NCI-H2227 treated with DMSO at 0.1 percent for 48 hours (cell line): ENCODE measurements at places on chromosomes 7 and 10.
A peak's percentile ranks its signal among the peaks of the same experiment; 100 is the strongest.

DNA sequence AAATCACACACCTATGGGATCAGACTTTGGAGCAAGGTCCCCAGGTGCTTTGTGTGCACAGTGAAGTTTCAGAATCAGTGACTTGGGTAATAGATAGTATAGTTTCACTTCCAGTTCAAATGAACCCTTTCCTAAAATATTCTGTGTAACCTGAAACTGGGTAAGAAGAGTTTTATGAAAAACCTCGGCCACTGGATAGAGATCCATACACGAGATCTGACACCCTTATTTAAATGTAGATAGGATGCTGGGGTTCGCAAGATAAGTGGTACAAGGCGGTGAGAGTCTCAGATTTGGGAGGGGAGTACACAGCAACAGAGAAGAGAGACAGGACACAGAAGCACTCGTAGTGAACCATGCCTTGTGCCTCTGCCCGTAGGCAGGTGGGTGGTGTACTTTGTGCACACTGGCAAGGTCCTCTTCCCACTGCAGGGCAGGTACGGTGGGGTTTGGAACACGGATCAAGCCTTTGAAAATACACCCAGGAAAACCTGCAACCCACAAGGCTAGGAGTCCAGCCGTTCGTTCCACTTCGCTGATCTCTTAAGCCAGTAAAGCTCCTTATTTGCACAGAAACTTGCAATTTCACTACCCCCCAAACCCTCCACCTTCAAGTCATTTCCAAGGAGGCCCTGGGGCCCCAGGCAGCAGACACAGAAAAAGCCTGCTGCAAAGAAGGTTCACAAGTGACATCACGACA lies 162.8 kb downstream of the USP6NL start:
- no peak for DNase-seq

- DNase-seq, result no peak
These were observed 528.8 kb upstream of the PCDH15 start for GRCh38 chr10:55329796-55330195.

GRCh38 chr10:90051474-90051873 lies 350.1 kb downstream of the KIF20B start:
- no peak for DNase-seq

DNA sequence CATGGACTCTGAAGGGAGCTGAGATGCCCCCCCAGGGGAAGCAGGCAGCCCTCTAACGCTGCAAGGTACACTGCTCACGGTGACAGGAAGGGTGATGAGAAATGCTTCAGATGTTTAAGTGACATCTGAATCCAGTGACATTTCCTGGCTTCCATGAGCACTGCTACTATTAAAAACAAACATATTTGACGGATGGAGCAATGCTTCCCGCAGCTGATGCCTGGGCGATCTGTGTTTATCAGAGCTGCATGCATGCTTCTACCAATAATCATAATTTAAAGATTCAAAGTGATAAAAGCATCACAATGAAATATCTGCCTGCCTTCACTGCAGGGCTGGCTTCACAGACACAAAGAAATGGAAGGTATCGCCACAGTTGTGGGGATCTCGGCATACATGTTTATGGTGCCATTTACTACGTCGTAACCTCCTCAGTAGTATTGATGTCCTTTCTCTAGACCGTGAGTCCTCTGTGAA lies 66.1 kb upstream of the AOAH start:
- DNase-seq, result no peak

GRCh38 chr7:1536743-1537534 lies 6.4 kb downstream of the MAFK start:
- peak; percentile 22 for DNase-seq

- no peak for DNase-seq
These were observed 30.8 kb upstream of the PSAP start for GRCh38 chr10:71881647-71882355.

- no peak for DNase-seq
These were observed at the start of gene ZP3 for GRCh38 chr7:76424413-76425111. Gene ZP3 (plus strand): TSS chr7:76424950. CDS start chr7:76424965, 15 bp downstream.

- no peak for DNase-seq
These were observed 46.3 kb upstream of the RNF216 start for GRCh38 chr7:5827755-5828154.

DNA sequence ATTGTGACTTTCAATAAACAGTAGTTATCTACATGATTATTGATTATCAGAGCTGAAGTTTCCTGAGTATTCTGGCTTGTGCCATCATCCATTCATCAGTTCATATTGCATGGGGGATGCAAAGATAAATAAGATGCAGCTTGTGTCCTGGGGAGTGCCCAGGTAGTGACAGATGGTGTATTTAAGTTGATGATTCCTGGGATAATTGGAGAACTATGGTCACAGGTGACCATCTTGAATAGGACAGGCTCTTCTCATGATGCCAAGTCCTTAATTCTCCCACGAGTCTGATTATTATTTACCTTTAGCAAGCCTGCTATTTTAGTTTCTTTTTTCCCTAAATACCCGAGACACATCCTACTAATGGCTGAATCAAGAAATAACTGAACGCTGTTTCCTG lies 64.9 kb downstream of the PLPP4 start:
- peak; percentile 75 for DNase-seq

DNA sequence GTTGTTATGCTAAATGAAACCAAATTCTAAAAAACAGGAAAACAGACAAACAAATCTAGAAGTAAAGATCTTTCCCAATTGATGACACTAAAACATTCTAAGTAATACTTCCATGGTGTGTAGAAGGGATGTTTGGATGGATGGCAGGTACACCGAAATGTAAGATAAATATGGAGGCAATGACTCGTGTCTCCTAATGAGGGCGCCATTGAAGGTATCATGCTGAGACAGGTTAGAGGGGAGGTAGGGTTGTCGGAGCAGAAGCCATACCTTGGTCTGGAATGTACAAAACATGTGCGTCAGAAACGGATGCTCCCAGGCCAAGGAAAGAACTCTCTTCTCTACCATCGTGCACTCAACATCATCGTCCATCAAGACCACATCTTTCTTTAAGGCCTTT lies 101.4 kb downstream of the PRKCQ start:
- DNase-seq, result no peak

DNA sequence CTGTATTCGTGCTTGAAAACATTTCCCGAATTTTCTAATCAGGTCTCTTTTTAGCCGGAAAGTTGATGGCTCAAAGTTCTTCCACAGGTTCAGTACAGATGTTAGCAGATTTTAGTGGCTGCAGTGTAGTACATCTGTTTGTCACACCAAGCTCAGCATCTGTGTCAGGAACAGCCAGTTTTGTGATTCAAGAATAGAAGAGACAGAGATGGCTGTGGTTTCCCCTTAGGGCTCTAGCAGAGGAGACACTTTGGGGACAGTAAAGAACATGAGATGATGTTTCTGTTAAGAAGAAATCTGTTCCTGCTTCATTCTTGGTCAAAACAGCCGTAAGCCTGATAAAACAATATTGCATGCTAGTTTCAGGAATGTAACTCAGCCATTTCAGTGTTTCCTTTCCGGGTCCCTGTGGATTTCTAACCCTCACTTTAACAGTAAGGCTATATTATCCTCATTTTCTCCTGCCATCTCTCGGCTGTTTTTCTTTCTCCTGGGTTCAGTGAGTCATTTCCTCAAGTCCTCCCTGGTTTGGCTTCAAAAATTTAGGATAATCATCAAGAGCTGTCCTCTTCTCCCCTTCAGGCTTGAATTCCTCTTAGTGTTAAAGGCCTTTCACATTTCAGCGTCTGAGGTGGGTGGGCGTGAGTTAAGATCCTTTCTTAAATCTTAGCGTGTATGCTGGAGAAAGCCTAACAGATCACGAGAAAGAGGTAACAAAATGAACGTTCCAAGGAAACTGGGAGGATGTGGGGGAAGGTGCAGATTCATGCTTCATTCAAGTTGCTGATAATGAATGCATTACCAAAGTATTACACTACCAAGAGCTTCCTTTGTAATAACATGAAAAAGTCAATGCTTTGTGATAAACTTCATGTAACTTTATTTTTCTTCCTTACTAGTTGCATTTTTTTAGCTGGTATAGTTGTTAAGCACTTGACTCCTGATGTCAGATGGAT lies 37.1 kb upstream of the BICC1 start:
- no peak for DNase-seq

GRCh38 chr7:128860158-128861073 lies 2.2 kb upstream of the ATP6V1F start:
- no peak for DNase-seq

DNA sequence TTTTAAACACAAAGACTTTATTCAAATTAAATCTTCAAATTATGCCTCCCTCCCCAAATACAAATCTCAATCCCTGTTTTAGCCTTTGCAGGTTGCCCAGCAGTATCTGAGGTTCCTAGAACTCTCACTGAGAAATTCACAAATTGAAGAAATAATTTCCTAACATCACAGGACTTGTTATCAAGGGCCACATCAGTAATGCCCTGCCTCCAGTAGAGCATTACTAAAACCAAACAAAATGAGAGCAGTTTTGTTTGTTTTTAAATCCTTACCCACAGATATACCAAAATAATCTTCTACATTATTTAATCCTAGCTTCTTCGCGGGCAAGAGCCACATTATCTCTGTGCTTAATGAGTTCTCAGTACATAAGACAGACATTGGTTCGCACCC lies 152.2 kb downstream of the SGMS1 start:
- no peak for DNase-seq

DNA sequence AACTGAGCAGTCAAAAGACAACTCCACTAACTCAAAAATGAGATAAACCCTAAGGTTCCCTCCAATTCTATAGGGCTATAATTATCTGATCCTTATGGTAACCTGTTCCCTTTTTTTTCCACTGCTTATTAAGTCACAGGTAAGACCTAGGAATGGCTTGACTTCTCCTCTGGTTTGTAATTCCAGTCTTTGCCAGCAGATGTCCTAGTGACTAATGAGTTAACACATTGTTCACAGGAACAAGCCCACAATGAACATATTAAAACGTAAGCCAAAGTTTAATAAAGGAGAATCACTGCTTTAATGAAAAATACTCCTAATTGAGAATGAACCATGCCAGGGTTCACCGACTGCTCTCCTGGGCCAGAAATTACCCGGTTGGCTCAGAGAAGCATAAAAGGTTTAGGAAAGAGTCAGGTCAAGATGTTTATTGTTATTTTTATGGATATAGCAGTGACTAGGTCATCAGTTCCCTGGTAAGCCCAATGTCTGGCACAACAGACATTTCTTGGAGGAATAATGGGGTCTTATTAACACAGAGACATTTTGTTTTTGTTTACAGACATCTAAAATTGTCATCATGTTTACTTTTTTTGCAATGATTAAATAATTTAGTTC lies 120.1 kb downstream of the ELAPOR2 start:
- peak; percentile 65 for DNase-seq

DNA sequence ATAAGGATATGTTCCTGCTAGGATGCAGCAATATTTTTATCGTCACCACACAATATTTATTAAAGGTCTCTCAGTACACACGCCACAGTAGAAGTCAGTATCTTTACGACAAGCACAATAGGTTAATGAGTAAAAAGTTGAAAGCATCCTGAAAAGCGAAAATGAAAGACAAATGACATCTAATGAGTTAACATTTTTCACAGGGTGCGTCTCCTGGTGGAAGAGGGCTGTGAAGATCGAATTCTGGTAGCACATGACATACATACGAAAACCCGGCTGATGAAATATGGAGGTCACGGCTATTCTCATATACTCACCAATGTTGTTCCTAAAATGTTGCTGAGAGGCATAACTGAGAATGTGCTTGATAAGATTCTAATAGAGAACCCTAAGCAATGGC lies 10.8 kb downstream of the C1QL3 start:
- DNase-seq, result no peak

DNA sequence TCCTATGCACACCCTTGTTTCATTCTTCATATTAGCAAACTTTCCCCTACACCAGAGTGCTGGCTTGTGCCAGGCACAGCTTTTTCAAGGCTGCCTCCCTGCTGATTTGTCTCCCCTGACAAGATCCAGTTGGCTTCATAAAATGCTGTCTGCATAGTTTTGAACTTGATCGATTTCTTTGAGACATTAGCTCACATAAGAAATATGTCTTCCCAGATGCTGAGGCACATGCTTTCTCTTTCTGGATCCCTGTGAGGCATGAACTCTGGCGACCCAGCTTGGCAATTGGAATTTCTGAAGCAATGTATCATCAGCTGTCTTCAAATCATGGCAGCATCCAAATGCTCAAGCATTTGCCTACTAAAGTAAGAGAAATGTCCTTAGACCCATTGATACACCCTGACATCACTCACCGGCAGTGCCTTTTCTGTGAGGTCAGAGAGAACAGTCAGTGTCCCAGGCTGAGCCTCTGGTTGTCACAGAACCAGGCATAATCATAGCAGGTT lies 616.4 kb upstream of the GHITM start:
- DNase-seq, result no peak

GRCh38 chr7:229184-229964 lies 37.0 kb downstream of the FAM20C start:
- DNase-seq, result no peak

GRCh38 chr10:21208666-21209316 lies 311.7 kb upstream of the NEBL start:
- no peak for DNase-seq

- no peak for DNase-seq
These were observed 122.0 kb downstream of the TRRAP start for GRCh38 chr7:99000196-99000903.

GRCh38 chr10:13743101-13743693 lies 156.4 kb downstream of the PRPF18 start:
- DNase-seq, result no peak

DNA sequence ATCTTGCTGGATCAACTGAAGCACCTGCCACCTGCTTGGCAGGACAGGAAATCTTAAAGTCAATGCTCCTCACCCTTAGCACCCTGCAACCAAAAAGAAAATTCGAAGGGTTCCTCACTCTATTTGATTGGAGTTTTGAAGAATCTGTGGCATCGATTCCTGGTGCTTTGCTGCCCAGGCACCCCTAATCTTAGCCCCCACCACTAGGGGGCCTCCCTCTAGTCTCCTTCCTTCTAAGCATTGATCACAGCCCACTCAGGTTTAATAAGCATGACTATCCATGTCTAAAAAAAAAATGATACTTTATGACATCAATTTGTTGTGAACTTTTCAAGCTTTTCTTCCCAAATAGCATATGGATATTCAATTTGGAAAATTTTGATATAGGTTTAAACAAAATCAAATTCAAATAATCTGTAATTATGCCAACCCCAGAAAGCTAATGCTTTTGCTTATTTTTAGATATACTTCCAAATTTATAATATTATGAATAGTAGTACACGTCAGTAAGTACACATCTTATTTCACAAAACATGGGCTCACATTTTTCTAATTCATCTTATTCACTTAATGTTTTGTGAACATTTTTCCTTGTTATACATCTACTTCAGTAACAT lies 45.3 kb downstream of the NRG3 start:
- no peak for DNase-seq

- DNase-seq, result no peak
These were observed 65.5 kb upstream of the VWC2 start for GRCh38 chr7:49707891-49708290.

- DNase-seq, result no peak
These were observed 110.4 kb upstream of the ZNF438 start for GRCh38 chr10:31142026-31142425.
